ENCODE measurements at places on chromosomes 4 and X.

- no peak overlapping the region for H3K4me3 ChIP-seq
- no peak overlapping the region for H3K27ac ChIP-seq
- H3K27me3 ChIP-seq = no peaks in the 10 kb centered on the region
- H3K4me1 ChIP-seq = no peaks in the 10 kb centered on the region
- DNase-seq = no peak
Measured at GRCh38 chrX:49767236-49767635, 61.9 kb upstream of the PAGE4 start.

DNA sequence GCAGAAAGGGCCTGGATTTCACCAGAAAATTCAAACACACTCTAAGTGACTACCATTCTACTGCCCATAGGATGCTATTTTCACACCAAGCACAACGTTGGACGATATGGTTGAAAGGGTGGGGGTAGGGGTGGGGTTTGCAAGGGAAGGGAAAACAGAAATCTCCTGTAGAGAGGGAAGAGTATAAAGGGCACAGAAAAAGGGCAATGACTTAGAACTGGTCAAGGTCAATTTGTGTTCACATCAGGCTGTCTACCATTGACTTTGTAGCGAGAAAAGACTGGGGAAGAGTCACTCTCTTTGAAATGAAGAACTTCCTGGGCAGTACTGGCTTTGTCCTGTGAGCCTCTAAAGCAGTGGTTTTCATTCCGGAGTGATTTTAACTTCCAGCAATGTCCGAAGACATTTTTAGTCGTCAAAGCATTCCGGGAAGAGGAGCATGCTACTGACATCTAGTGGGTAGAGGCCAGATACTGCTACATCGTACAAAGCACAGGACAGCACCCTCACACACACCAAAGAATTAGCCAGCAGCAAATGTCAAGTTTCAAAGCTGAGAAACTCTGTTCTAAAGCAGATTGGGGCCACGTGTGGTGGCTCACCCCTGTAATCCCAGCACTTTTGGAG lies 48.4 kb upstream of the SLC7A3 start:
- no peak overlapping the region for H3K4me3 ChIP-seq
- no peak overlapping the region for H3K27ac ChIP-seq
- H3K27me3 ChIP-seq = no peaks in the 10 kb centered on the region
- DNase-seq = no peak

- H3K4me3 ChIP-seq = no peak overlapping the region
- H3K27me3 ChIP-seq = no peaks in the 10 kb centered on the region
- H3K4me1 ChIP-seq = no peaks in the 10 kb centered on the region
- H3K27ac ChIP-seq = no peak overlapping the region
Measured at GRCh38 chr4:139501527-139501926, 47.6 kb downstream of the RAB33B start.

- H3K4me1 ChIP-seq = peaks cover 15% of the 10 kb centered on the region
- peak overlapping the region; percentile 80 for H3K4me3 ChIP-seq
- peaks cover 13% of the 10 kb centered on the region for H3K36me3 ChIP-seq
- peak; percentile 4 for DNase-seq
- H3K27me3 ChIP-seq = no peaks in the 10 kb centered on the region
- peak overlapping the region; percentile 85 for H3K27ac ChIP-seq
Measured at GRCh38 chr4:56466910-56467283, 520 bp upstream of the SRP72 start.

DNA sequence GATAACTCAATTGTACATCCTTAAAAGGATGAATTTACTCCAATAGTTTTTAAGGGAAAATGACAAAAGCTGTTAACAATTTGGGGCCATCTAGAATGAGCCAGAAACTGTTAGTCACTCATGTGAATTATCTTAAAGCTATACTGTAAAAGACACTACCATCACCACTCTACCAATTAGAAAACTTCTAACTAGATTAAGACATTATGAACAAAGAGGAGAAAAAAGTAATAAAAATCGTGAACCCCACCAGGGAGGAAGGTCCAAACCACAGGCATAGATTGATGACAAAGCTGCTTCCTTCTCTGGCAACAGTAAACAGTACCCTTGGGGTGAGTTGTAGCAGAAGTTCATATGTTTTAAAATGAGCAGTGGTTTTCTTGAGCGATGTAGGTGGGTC lies 106.1 kb downstream of the PDGFC start:
- H3K4me1 ChIP-seq = no peaks in the 10 kb centered on the region
- no peak for DNase-seq
- H3K27me3 ChIP-seq = no peaks in the 10 kb centered on the region
- H3K27ac ChIP-seq = no peak overlapping the region
- no peak overlapping the region for H3K4me3 ChIP-seq

DNA sequence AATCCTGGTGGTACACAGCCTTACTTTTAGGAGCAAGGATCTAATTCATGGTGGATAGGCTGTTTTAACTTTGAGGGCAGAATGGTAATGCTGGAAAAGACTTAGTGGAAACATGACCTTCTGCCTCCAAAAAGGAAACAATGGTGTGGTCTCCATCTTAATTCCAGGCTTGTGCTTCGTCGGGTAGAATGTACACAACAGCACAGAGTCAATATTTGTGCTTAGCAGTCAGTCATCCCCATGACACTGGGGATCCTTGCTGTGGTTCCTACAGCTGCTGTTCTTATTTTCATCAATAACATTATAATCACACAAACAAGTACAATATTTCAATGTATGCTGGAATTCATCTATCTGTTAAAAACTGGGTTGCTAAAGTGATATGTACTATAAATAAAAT lies 104.4 kb downstream of the HHIP start:
- H3K36me3 ChIP-seq = no peaks in the 10 kb centered on the region
- no peak overlapping the region for H3K4me3 ChIP-seq
- no peak for DNase-seq

- H3K4me1 ChIP-seq = peaks cover 6% of the 10 kb centered on the region
- peaks cover 13% of the 10 kb centered on the region for H3K36me3 ChIP-seq
- peak overlapping the region; percentile 93 for H3K27ac ChIP-seq
- DNase-seq = no peak
Measured at GRCh38 chr4:39354254-39354552, 12.0 kb downstream of the RFC1 start.

DNA sequence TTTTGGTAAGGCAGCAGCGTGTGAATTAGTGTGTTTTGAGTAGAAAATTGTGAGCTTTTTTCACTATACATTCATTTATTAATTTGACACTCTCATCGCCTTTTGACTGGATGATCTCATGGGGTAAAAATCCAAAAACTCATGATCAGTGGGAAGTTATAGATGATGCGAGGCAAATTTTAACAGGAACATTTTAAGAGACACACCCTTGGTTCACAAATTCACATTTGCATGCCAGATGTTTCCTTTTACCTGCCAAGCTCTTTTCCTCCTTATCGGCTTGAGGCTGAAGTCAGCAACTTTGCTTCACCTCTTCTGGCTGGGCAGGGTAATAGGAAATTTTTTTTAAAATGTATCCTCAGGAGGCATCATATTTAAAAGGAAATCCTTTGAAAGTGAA lies 318.0 kb upstream of the HS3ST1 start:
- H3K4me1 ChIP-seq = no peaks in the 10 kb centered on the region
- no peak overlapping the region for H3K4me3 ChIP-seq
- no peaks in the 10 kb centered on the region for H3K36me3 ChIP-seq
- DNase-seq = no peak
- no peak overlapping the region for H3K27ac ChIP-seq
- H3K27me3 ChIP-seq = no peaks in the 10 kb centered on the region

GRCh38 chr4:30865691-30866090 lies 145.5 kb downstream of the PCDH7 start:
- H3K4me3 ChIP-seq = no peak overlapping the region
- no peaks in the 10 kb centered on the region for H3K4me1 ChIP-seq
- H3K36me3 ChIP-seq = no peaks in the 10 kb centered on the region
- DNase-seq = no peak

- no peak overlapping the region for H3K4me3 ChIP-seq
- peaks cover 60% of the 10 kb centered on the region for H3K36me3 ChIP-seq
- no peaks in the 10 kb centered on the region for H3K4me1 ChIP-seq
- no peak overlapping the region for H3K27ac ChIP-seq
- DNase-seq = no peak
- no peaks in the 10 kb centered on the region for H3K27me3 ChIP-seq
Measured at GRCh38 chrX:150731795-150732194, 38.6 kb downstream of the MTMR1 start.

- no peaks in the 10 kb centered on the region for H3K4me1 ChIP-seq
- no peak overlapping the region for H3K27ac ChIP-seq
- peaks cover 26% of the 10 kb centered on the region for H3K36me3 ChIP-seq
- no peak overlapping the region for H3K4me3 ChIP-seq
- H3K27me3 ChIP-seq = no peaks in the 10 kb centered on the region
Measured at GRCh38 chr4:48594180-48594579, 104.1 kb downstream of the ZAR1 start.

DNA sequence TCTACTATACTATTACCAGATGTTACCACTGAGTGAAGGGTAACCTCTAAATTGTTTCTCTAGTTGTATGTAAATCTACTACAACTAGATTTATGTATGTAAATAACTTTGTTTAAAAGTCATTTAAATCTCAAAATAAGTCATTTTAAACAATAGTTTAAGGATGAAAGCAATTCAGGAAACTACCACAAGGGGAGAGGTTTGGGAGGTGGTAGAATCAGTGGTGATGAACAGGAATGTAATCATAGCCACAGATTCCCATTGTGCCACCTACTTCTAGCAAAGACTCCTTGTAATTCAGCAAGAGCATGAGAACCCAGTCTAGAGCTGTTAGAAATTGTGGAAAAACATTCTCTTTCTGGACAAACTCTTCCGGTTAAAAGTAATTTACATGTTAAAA lies 234.6 kb downstream of the SLC7A11 start:
- H3K36me3 ChIP-seq = no peaks in the 10 kb centered on the region
- no peak overlapping the region for H3K4me3 ChIP-seq
- no peak overlapping the region for H3K27ac ChIP-seq
- no peak for DNase-seq
- H3K4me1 ChIP-seq = no peaks in the 10 kb centered on the region

DNA sequence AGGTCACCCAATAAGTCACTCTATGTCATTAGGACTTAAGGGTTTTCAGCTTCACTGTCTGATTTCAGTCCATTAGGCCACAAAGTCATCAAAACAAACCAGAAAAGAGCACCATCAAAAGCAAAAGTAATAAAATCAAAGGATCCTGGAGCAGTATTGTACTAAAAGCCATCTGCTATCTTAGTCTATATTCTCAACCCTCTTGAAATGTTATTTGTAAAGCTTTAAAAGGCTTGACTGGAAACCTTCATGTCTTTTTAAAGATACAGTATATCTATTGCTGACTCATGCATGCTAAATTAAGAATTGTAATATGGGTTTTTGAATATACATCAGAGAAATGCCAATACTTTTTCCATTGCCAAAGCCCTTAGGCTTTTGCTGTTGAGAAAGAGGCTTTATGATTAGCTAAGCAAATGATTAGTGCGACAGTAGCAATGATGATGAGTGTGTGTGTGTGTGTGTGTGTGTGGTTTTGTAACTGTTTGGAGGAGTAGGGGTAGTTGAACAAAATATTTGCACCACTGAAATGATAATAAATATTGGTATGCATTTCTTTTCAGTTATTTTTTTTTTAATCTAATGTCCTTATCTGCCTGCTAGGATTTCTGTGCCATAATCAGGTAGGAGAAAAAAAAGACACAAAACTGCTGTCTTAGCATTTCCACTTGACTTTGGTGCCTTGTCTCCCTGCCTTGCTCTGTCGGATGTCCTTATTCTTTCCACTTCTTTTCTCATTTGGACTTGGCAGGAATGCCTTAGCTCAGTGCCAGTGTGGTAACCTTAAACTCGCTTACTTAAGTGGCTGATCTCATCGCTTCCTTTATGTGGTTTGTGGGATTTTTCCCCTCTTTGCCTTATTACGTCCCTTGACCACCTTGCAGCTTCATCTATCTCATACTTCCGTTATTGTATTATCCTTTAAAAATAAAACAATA lies 119.7 kb downstream of the PCDH7 start:
- no peaks in the 10 kb centered on the region for H3K27me3 ChIP-seq
- H3K4me3 ChIP-seq = no peak overlapping the region
- no peaks in the 10 kb centered on the region for H3K36me3 ChIP-seq
- no peak for DNase-seq
- H3K4me1 ChIP-seq = no peaks in the 10 kb centered on the region
- H3K27ac ChIP-seq = no peak overlapping the region

GRCh38 chr4:9845791-9846493 lies 64.5 kb downstream of the DRD5 start:
- no peaks in the 10 kb centered on the region for H3K4me1 ChIP-seq
- H3K4me3 ChIP-seq = no peak overlapping the region
- H3K27ac ChIP-seq = no peak overlapping the region

DNA sequence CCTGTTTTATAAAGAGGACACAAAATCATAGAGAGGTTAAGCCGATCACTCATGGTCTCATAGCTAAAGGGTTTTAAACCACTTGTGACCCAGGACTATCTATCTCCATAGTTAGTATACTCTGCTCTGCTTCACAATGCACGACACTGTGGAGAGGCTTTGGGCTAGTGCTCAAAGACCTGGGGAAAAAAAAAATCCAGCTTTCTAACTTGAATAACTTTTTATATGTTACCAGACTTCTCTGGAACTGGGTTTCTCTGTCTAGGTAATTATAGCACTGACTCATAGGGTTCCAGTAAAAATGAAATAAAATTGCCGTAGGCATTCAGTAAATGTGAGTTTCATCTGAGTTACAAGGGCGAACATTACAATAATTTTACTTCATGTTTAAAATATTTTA lies 273.7 kb upstream of the TECRL start:
- no peak for DNase-seq
- H3K27ac ChIP-seq = no peak overlapping the region
- no peaks in the 10 kb centered on the region for H3K4me1 ChIP-seq
- no peaks in the 10 kb centered on the region for H3K36me3 ChIP-seq
- no peak overlapping the region for H3K4me3 ChIP-seq

- no peaks in the 10 kb centered on the region for H3K27me3 ChIP-seq
- no peak overlapping the region for H3K27ac ChIP-seq
- H3K4me3 ChIP-seq = no peak overlapping the region
Measured at GRCh38 chrX:147228153-147228552, 413.6 kb upstream of the CXorf51A start.

- H3K36me3 ChIP-seq = peaks cover 54% of the 10 kb centered on the region
- H3K27me3 ChIP-seq = no peaks in the 10 kb centered on the region
- DNase-seq = no peak
- H3K4me3 ChIP-seq = no peak overlapping the region
Measured at GRCh38 chr4:1209821-1210220, 37.4 kb upstream of the SPON2 start.

GRCh38 chr4:7632971-7633370 lies 198.2 kb upstream of the PSAPL1 start:
- H3K4me1 ChIP-seq = no peaks in the 10 kb centered on the region
- no peaks in the 10 kb centered on the region for H3K27me3 ChIP-seq
- H3K36me3 ChIP-seq = no peaks in the 10 kb centered on the region
- H3K27ac ChIP-seq = no peak overlapping the region

DNA sequence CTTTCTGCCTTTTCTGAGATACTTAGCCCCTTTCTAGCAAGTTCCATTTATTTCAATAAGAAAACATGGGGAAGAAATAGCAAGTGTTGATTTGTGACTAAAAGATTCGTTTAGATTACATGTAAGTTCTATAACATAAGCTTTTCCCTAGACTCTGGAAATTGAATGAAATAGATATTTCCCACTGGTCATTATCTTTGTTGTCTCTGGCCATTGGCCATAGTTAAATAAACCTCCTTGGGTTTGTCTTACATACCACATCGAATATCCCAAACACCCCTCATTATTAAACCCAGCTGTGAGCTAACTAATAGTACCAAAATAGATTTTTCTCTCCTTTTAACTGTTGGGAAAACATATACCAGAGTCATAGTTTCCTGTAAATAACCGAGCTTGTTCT lies 534.8 kb downstream of the IQCM start:
- no peak overlapping the region for H3K27ac ChIP-seq
- no peak overlapping the region for H3K4me3 ChIP-seq
- H3K4me1 ChIP-seq = no peaks in the 10 kb centered on the region
- no peaks in the 10 kb centered on the region for H3K27me3 ChIP-seq
